AG09309 (cell line): ENCODE measurements at places on chromosomes 16 and 17.
A peak's percentile ranks its signal among the peaks of the same experiment; 100 is the strongest.

- DNase-seq = no peak
These were observed at the start of gene VASN for GRCh38 chr16:4371357-4372000. Gene VASN, plus strand, starts transcription at chr16:4371848. Its CDS starts 9,030 bp downstream, at chr16:4380878.

GRCh38 chr16:15492091-15492740, 57.8 kb downstream of the BMERB1 start:
- DNase-seq = no peak

GRCh38 chr17:28396635-28397239, 9.3 kb downstream of the SLC46A1 start:
- DNase-seq = no peak

GRCh38 chr17:2438823-2439222, 38.0 kb upstream of the MNT start:
- no peak for DNase-seq

GRCh38 chr16:48611329-48612137, 1.6 kb upstream of the N4BP1 start:
- DNase-seq = no peak

GRCh38 chr16:65782611-65783600, 583.6 kb upstream of the CDH5 start:
- peak; percentile 82 for DNase-seq

- no peak for DNase-seq
These were observed 355.7 kb upstream of the MON1B start for GRCh38 chr16:76835339-76835738.

- DNase-seq = no peak
These were observed 20.4 kb downstream of the NFATC3 start for GRCh38 chr16:68105611-68106010.

- DNase-seq = no peak
These were observed 19.4 kb downstream of the CDRT4 start for GRCh38 chr17:15447928-15448579.
